ENCODE measurements at places on chromosomes 6 and 20.
A peak's percentile ranks its signal among the peaks of the same experiment; 100 is the strongest.

- no peak for DNase-seq
Observed at GRCh38 chr20:34123309-34123708, 11.3 kb upstream of the EIF2S2 start.

GRCh38 chr6:106173124-106173879, 87.2 kb downstream of the PRDM1 start:
- DNase-seq: no peak

GRCh38 chr6:5108068-5108467, 22.9 kb downstream of the PPP1R3G start:
- DNase-seq: no peak

DNA sequence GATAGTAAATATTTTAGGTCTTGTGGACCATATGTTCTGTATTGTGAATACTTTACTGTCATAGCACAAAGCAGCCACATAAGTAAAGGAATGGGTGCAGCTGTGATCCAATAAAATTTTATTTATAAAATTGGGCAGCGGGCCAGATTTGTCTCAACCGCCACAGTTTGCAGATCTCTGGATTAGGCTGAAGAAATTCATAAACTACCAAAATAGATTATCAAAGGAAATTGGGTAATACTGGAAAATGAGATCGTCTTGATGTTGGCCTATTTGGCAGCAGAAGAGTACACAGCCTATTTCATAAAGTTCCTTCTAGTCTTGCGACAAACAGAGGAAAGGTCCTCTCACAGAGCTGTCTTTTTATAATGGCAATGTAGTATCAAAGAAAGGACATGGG, 69.8 kb downstream of the DZANK1 start:
- DNase-seq: no peak

GRCh38 chr6:23350752-23351453, 775.1 kb upstream of the NRSN1 start:
- no peak for DNase-seq

GRCh38 chr6:23266536-23266935, 697.2 kb downstream of the HDGFL1 start:
- no peak for DNase-seq

DNA sequence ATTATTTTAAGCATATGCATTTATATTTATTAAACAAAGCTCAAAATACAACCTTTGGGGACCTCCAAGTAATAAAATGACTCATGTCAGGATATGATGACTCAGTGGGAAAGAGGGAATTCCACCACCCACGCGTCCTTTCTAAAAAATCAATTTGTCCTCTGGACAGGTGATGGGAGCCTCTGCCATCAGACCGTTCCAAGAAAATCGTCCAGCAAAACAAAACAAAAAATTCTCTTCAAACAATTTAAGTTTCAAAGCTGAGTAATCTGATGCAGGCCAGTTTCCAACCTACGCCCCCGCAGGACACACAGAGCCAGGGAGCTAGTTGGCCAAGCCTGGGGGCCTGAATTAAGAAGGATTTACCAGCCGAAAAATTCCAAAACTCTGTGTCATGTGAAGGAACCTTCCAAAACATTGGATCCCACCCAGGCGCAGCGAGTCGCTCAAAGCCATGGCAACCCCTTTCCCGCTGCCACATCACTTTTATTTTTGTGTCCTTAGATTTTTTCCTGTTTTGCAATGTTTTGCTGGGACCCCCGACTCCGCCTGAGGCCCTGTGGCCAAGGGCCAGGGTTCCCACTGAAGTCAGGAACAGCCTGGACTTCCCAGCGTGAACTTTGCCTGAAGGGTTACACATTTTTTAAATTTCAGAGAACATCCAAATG, 95.3 kb downstream of the NFATC2 start:
- no peak for DNase-seq

DNA sequence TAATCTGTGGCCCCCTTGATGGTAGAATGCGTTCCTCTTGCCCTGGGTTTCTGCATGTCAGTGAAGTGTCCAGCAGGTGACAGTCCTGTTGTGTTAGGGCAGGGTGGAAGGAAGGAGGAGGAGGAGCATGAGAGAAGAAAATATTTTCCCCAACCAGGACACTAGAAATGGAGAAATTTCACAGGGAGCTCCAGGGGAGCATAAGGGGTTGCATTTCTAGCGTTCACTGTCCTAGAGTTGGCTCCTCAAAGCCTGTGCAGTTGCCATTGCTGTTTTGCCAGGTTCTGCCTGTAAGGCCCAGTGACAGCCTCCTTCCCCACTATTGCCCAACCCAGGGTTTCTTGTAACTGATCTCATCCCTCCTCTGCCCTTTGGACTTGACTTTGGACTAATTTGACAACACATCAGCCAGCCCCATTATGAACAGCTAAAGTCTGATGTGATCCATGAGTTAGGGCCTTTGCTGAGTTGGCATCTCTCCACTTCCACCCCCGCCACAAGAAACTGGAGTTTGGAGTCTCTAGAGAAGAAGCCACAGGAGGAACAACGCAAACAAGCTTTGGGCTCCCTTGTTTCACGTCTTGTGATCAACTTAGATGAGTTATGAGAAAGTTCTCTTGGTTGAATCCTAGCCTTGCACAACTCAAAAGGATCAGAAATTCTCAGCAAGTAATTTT, 14.0 kb upstream of the FAM50B start:
- DNase-seq: no peak

- no peak for DNase-seq
Observed at GRCh38 chr20:59429396-59429795, 129.0 kb downstream of the EDN3 start.

DNA sequence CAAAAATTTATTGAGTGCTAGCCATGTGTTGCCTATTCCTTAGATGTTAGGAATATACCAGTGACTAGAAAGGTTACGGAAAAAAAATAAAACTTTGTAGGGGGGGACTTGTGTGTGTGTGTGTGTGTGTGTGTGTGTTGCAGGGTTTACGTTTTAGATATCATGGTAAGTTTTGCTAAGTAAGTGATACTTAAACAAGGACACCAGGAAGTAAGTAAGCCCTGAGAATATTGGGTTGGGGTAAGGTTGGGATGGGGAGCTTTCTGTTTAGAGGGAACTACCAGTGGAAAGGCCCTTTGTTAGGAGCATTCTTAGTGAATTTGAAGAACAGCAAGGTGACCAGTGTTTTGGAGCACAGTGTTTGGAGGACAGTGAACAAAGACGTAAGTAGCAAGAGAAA, 30.3 kb downstream of the NCOA3 start:
- no peak for DNase-seq

DNA sequence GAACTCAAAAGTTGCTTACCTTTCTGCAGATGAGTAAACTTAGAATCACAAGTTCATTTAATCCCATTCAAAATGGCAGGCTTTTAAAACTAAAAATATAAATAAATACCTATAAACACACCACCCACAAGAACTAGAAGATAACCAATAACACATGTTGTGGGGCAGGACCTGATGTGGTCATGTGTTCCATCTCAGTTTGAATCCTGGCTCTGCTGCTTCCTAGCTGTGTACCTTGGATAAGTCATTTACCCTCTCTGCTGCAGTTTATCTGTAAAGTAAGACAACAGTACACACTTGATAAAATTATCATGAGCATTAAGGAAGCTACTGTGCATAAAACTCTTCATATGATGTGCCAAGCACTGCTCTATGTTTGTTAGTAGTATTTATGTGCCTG, 22.0 kb downstream of the TRIM27 start:
- peak; percentile 93 for DNase-seq

GRCh38 chr20:49647550-49647949, 66.1 kb downstream of the B4GALT5 start:
- no peak for DNase-seq

DNA sequence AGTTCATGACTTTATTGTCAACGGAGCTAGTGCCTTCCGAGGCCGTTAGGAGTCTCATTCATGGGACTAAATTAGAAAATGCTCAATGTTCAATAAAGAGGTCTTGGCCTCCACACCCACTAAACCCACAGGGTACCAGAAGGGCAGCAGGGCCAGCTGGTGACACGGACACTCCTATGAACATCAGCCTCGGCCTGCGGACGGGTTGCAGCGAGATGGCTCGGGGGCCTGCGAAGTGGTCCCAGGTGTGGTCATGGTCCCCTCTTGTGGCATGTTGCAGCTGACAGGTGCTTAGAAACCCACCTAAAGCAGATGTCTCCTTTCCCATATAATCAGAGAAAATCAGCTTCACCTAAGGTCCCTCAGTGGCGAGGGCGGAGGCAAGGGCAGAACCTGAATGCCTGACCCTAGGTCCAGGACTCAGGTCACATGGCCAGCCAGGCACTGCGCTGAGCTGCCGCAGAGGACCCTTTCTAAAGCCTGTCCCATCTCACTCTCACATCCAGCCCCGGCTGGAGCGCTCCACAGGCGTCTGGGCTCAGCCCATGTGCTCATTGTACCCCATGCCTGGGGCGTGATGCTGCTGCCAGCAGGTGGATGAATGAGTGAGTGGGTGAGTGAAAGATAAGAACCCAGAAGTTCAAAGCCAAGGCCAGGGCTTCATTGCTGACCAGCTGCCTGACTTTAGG, 35.8 kb downstream of the NFATC2 start:
- DNase-seq: no peak

GRCh38 chr6:116386581-116387299, 16.0 kb downstream of the DSE start:
- DNase-seq: no peak

GRCh38 chr6:8583291-8583690, 147.9 kb upstream of the SLC35B3 start:
- DNase-seq: no peak

GRCh38 chr6:2939315-2940009, 31.9 kb downstream of the SERPINB6 start:
- DNase-seq: no peak

GRCh38 chr6:17032590-17032987, 69.3 kb upstream of the STMND1 start:
- DNase-seq: no peak

DNA sequence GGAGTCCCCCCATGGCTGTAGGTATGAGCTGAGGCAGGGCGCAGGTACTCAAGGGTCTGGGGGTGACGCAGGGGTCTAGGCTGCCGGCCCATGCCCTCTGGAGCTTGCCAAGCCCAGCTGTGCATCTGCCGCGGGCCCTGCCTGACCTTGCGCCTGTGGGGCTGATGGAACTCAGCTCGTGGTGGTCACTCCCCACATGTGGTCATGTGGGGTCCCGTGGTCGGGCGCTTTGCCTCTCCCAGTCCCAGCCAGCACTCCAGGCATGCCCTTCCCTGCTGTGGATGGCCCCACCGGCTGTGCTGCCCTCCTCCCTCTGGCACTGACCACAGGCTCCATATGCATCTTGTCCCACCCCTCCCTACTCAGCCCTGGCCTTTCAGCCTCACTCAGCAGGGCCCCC, 57.3 kb downstream of the RPP40 start:
- DNase-seq: no peak

- DNase-seq: peak; percentile 25
Observed at GRCh38 chr6:74574794-74575193, 631.1 kb downstream of the COL12A1 start.

GRCh38 chr6:82264824-82265223, 17.3 kb upstream of the IBTK start:
- DNase-seq: no peak

GRCh38 chr6:123715006-123715863, 78.5 kb upstream of the TRDN start:
- DNase-seq: peak; percentile 53

DNA sequence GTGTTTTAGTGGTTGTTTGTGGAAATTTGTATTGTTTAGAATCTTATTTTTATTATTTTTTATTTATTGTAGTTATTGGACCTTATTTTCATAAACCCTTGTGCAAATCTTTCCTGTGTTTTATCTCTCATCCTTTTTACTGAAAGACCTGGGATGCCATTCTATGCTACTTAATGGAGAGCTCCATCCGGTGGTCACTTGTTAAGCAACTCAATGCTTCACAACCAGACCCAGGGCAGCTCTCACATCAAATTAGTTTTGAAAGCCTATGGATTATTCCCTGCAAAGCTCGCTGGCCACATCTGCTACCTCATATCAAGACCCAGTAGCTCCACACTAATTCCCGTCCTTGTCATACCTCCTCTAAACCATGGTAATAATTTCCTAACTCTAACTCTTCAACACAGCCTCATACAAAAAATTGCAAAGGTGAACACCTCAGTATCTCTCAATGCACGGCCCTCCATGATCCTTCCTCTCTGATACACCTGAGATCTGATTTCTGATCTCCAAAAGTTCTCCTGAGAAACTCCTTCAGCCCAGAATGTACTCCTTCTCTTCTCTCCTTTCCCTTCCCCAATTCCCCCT, 296.6 kb upstream of the MANEA start:
- DNase-seq: peak; percentile 60

DNA sequence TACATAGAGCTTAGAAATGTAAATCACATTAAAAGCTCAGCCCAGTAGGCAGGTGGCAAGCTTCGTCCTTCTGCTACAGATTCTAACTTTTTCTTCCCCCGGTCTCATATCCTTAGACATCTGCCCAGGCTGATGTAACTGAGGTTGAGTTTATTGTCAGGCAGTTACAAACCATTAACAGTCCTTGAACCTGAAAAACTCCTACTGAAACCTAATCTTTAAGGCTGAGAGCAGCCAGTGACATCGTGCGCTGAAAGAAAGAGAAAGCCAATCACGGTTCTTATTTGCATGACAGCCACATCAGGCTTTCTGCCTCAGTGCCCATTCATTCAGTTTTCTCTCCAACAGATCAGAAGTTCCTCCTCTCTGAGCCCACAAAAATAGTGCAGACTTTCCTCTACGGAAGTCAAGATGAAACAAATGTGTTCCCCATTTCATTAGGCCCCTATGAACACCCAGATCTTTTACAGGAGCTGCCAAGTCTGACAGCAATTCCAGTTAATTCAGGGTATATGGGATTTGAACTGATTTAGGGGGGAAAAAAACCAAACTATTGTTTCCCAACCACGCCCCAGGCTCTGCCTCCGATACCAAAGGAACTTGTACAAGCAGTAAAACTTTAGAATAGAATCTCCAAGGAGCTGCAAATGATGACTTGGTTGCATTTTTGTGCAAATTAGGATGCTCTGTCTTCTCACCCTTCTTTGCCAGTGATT, at the start of gene NHSL1:
Gene NHSL1 (minus strand): TSS at position 192 of the 716 bp plus-strand sequence. CDS start 204 bp downstream, outside the sequence.
- no peak for DNase-seq

DNA sequence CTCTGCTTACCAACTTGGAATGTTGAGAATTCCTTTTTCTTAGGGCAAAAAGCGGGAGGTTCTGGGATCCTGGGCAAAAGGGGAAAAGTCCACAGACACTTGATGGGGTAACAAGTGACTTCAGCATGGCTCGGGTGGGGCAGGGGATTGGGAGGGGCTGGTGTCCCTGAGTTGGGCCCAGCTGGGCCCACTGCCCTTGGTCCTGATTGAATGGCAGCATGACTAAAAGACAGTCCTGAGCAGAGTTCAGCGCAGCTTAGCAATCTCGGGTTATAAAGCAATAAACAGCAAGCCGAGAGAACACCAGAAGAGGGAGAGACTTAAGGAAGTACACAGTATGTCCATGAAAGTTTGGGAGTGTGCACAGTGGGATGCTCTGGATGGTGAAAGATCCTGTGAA, 5.6 kb downstream of the PPP2R5D start:
- DNase-seq: no peak
